ENCODE measurements at places on chromosomes 6 and 20.

- DNase-seq, result no peak
Measured at GRCh38 chr6:19391926-19392325, 445.2 kb upstream of the ID4 start.

- no peak for DNase-seq
Measured at GRCh38 chr6:45724511-45724910, 291.1 kb downstream of the CLIC5 start.

DNA sequence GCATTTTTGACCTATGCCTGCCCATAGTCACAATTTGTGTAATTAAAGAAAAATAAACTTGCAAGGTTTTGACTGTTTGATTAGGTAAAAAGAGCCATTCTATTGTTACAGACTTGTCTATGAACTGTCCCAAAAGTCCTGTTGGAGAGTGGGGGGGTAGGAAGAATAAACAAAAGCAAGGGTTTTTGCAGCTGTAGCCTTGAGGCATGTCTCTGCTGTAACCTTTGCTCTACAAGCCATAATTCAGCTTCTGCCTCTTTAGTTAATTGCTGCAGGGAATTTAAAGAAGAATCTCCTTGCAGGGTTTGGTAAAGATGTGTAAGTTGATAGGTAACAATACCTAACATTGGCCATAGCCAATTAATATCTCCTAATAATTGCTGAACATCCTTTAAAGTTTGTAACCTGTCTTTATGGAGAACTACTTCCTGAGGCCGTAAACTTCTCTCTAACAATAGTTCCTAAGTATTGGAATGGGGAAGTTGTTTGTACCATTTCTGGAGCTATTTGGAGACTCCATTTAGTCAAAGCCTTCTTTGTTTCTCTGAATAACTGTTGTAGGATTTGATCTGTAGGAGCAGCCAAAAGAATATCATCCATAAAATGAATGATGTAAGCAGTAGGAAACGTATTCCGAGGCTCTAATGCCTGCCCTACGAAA lies 7.9 kb upstream of the ABHD12 start:
- no peak for DNase-seq

GRCh38 chr20:14538433-14538832 lies 201.0 kb upstream of the FLRT3 start:
- no peak for DNase-seq

GRCh38 chr6:85418059-85418458 lies 31.8 kb upstream of the NT5E start:
- DNase-seq, result no peak

DNA sequence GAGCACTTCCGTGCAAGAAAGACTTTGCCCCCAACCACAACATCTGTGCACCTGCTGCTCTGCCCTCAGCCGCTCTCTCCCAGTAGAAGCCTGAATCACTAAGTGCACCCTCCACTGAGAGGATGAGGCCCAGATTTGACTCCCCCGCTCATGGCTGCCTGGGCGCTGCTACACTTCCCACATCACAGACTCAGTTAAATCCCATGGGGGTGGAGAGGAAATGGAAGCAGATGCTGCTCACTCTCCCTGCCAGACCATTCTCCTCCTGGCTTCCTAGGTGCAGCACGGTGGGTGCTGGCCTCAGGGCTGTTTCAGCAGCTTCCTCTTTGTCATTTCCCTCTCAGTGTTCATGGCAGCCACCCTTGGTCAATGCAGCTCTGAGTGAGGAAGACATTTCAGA lies 4.8 kb downstream of the CST5 start:
- no peak for DNase-seq

DNA sequence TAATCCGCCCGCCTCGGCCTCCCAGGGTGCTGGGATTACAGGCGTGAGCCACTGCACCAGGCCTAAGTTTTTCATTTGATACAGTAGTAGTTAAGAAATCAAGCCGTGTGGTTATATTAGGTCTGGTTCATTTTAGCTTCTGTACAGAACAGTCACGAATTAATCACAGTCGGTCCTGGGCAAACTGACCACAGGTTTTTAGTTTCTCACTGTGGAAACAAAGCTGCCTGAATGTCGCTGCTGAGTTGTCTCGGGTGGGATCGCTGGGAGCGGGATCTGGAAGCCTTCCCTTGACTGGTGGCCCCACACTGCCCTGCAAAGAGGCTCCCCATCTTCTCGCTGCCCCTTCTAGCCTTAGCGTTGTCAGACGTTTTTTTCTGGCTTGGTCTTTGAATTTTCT lies 18.6 kb downstream of the UCKL1 start:
- no peak for DNase-seq

DNA sequence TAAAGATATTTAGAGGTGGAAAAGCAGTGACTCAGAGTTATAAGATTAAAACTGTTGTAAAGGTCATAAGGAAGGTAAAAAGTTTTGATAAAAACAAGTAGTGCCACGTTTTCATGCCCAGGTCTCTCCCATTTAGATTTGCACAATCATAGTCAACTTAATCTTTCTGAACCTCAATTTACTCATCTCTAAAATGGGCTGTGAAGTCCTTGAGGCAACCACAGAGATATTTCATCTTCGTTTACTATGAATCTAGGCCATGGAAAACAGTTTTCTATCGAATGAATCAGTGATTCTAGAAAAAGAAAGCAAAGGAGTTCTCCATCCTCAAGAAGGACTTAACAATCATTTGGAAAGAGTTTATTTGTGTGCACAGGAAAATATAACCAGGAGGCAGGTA lies 190.2 kb downstream of the EDN1 start:
- no peak for DNase-seq

- no peak for DNase-seq
Measured at GRCh38 chr20:53100476-53100911, 128.3 kb downstream of the TSHZ2 start.

GRCh38 chr20:56249244-56249955 lies 868 bp downstream of the MC3R start:
- no peak for DNase-seq

GRCh38 chr6:88456221-88456859 lies 290.2 kb upstream of the CNR1 start:
- no peak for DNase-seq

DNA sequence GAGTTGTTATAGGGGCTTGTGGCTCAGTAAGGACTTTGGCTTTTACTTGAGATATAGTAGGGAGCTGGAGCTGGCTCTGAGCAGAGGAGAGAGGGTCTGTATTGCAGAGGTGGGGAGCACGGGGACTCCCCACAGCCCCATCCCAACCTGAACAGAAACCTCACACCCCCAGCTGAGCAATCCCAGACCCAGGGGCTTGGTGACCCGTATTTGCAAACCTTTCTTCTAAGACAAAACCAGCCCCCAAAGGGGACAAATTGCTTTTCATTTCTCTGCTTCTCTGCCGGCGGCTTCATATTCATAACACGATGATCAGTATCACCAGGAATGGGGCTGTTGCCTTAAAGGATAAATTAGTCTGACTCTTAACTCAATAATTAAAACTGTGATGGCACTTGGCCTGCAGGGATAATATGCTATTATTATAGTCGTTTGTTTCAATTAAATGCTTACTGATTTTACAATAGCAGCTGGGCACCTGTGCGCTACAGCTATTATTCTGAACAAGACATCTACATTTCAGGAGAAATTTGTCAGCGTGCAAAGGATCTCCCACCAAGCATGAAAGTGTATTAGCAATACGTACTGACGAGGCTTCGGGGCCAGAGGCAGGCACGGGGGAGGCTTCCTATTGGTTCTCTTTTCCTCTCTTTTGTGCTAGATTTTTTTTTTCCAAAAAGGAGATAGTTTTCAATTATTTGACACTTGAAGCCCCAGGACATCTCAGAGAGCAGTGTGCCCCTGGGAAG lies 118.1 kb downstream of the TOX2 start:
- no peak for DNase-seq

GRCh38 chr6:39268721-39269120 lies 39.4 kb upstream of the KCNK5 start:
- DNase-seq, result no peak

DNA sequence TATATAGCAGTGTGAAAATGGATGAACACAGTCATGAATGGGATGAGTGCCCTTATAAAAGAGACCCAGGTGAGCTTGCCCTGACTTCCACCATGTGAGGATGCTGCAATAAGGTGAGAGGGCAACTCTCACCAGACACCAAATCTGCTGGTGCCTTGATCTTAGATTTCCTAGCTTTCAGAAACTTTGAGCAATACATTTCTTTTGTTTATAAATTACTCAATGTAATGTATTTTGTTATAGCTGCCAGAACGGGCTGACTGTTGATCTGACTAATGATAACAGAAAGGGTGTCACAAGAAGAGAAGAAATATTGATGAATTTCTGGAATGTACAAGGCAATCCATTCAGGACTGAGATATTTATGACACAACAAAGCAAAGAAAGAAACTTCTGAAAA lies 180.5 kb downstream of the MCHR2 start:
- no peak for DNase-seq

DNA sequence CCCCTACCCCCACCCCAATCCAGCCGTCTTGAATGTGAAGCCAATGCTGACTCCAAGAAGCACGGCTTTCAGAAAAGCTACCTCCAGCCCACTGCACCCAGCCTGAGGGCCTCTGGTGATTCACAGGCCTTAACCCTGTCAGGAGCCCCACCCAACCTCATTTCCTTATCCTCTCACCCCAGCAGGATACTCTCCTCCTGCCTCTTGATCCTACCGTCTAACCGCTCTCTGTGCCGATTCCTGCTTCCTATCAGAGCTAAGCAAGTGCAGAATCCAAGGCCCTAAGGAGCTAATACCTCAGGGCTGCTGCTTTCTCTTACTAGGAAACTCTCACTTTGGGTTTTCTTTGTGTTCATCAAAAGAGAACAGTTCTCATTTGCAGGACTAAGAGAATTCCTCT lies 47.2 kb downstream of the TRERF1 start:
- DNase-seq, result no peak

Measured in activated T-helper 9 cell treated with anti-CD3 and anti-CD28 coated beads, Interleukin-2, amount 50 U/mL, for 16 hours (primary cell).